ENCODE measurements at places on chromosomes 5 and 9.

DNA sequence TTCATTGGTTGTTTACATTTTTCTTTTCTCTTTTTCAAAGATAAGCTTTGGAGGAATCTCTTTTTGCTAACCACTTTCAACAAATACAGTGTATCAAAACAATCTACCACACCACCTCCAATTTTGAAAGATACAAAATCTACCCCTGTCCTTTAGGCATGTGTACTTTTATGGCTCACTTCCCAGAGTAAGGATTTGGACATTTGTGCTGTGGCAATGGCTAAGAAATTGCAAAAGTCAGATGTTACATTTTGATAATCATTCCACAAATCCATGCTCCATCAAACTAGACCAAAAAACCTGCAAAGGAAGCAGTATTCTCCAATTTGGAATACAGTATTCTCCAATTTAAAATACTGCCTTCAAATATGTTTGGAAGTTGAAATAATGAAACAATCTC, 204.9 kb downstream of the MCTP1 start:
- no peak for DNase-seq

GRCh38 chr9:89697553-89697952, 92.7 kb downstream of the GADD45G start:
- no peak for DNase-seq

DNA sequence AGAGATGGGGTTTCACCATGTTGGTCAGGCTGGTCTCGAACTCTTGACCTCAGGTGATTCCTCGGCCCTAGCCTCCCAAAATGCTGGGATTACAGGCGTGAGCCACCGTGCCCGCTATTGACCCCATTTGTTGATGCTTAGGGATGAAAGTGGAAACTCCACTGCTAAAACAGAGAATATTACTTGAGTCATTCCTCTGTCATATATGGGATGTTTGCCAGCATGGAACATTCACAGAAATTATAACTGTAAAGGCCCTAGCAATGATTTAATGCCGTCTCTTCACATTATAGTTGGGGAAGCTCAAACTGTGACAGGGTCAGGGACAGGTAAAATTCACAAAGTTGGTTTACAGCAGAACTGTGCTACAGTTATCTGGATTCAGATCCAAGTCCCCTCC, 94.5 kb downstream of the TMC1 start:
- no peak for DNase-seq

- no peak for DNase-seq
Measured at GRCh38 chr9:81772144-81772543, 82.8 kb upstream of the TLE1 start.

DNA sequence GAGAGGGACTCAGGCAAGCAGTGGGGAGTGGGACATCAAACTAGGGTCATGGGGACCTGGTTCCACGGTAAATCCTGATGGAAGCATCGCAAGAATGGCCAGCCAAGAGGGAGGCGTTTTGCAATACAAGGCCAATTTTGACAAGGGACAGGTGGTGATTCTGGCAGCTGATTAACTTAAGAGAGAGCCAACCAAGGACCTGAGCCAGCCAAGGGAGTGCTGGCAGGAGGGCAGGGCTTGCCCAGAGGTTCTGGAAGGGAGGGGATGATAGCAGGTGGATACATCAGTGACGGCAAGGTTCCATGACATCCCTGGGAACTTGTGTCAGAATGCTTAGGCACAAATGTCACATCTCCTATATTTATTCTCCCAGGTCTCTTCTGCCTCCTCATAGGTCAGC, 32.8 kb upstream of the PUM3 start:
- DNase-seq, result no peak

DNA sequence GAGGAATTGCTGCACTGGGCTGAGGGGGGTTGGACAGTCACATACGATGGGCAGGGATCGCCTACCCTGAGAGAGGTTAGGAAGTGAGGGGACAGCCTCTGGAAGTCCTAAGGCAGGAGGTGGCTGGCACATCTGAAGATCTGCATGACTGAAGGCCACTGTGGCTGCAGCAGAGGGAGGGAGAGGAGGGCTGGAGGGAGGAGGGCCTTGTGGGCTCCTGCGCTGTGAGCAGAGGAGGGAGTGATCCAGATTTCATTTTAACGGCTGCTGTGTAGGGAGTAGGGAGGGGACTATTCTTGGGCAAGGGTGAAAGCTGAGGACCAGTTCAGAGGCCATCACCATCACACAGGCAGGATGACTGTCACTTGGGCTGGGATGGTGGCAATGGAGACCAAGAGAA, 7.1 kb downstream of the EIF4E1B start:
- DNase-seq, result no peak

- no peak for DNase-seq
Measured at GRCh38 chr9:126615791-126616447, 2.2 kb downstream of the LMX1B start.

- DNase-seq, result no peak
Measured at GRCh38 chr9:107635803-107636174, 146.2 kb upstream of the KLF4 start.

GRCh38 chr5:78997090-78997489, 12.0 kb upstream of the ARSB start:
- DNase-seq, result no peak

GRCh38 chr9:91837981-91838731, 111.9 kb downstream of the ROR2 start:
- no peak for DNase-seq

GRCh38 chr5:137027758-137028157, 471.4 kb downstream of the SPOCK1 start:
- DNase-seq, result no peak

DNA sequence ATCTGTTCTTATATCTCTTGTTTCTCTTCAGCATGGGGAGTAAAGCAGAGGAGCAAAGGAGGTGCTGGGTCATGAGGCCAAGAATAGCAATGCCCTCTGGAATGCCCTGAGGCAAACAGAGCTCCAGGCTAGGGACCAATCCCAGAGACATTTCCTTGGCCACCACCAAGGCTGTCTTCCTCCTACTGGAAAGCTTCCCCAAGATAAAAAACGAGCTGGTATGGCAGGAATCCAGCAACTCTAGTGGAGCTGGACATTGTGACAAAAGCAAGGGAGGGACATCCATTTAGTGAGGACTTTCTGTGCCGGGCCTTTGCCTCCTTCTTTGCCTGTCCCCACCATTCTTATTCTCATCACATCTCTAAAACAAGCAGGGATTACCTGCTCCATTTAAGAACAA, 161.6 kb downstream of the ASTN2 start:
- no peak for DNase-seq

DNA sequence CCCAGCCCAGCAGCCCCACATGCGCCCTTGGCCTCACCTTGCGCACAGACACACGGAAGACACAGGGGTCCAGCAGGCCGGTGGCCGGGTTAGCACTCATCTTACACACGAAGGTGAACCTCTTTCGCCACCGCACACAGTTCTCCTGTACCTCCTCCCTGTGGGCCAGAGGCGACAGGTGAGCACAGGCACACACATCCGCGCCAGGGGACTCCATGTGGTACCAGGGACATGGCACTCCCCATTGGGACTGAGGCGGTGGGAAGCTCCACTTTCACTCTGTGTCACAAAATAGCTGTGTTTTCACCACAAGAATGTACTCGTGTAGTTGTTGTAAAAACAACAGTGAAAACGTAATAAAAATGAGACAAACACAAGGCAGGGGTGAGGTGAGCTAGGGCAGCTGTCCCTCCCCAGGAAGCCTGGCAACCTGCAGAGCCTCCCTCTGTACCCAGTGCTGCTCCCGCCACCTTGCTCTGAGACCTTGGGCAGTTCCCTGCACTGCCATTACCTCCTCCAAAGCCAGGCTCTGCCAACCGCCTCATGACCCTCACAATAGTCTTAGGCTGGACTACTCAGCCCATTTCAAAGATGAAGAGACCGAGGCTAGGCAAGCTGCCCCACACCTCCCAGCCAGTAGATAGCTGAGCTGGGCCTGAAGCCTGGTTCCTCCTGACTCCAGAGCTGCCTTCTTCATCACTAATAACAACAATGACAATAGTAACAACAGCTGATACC, 16.3 kb upstream of the DPM2 start:
- DNase-seq, result no peak

- DNase-seq, result no peak
Measured at GRCh38 chr9:19022206-19022605, 10.8 kb downstream of the SAXO1 start.

GRCh38 chr9:4070266-4070665, 229.6 kb downstream of the GLIS3 start:
- no peak for DNase-seq

- DNase-seq, result no peak
Measured at GRCh38 chr5:34749431-34749873, 89.5 kb upstream of the TTC23L start.

- DNase-seq, result no peak
Measured at GRCh38 chr5:74103131-74104023, 477.4 kb downstream of the ARHGEF28 start.

DNA sequence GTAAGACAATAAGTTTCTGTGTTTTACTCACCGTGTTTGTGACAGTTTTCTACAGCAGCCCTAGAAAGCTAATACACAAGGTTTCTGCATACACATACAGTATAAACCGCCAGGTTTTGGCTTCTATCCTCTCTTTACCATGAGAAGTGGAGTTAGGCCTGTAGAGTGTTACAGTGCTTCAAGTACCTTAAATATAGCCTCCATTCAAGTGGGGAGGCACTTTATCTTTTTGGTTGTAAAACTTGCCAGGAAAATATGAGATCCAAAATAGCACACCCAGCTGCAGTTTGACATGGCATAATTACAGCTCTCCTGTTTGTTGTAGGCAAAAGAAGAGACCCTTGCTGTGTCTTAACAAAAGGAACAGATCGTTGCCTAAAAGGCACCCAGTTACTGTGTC, 90.3 kb upstream of the PTPN3 start:
- DNase-seq, result no peak

DNA sequence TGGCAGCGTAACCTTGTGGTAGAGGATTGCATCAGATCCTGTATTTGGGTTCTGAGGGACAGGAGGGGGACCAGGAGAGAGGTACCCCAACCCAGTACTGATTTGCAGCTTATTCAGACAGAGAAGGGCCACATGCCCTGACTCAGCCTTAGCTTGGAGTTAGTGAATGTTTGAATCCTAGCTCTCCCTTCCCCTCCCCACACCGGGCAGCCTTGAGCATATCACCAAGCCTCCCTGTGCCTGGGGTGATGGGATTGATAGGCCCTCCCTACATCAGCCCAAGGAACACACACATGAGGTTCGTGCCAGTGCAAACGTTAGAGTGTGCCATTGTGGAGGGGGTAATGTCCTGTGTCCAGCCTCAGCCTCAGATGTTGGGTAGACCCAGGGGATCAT, 71.9 kb downstream of the AMBP start:
- DNase-seq, result no peak

DNA sequence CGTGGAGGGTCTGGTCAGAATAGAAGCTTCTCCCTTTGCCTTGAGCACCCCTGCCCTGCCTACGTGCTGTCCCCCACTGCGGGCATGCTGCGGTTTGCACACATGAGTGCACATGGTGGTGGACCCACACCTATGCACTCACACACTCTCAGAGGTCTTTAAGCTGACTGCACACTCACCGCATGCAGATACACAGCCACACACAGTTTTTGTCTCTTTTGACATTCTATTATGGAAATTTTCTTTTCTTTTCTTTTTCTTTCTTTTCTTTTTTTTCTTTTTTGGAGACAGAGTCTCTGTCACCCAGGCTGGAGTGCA, 584 bp upstream of the ARID3C start:
- DNase-seq, result no peak

DNA sequence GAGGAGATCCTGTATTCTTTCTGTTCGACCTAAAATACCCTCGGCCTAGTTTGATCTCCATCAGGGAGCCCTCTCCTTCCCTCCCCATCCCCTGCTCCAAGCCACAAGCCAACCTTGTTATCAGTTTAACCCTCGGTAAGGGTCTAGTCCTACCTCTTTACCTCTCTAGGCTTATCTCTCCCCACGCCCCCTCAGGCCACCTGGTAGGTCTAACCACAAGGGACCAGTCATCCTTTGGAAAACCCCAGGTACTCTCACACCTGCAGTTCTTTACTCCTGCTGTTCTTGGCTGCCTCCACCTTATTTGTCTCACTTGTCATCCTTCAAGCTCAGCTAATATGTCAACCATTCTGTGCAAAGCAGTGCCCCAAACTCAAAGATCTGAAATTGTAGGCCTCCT, 78.7 kb downstream of the RAD23B start:
- DNase-seq, result no peak

DNA sequence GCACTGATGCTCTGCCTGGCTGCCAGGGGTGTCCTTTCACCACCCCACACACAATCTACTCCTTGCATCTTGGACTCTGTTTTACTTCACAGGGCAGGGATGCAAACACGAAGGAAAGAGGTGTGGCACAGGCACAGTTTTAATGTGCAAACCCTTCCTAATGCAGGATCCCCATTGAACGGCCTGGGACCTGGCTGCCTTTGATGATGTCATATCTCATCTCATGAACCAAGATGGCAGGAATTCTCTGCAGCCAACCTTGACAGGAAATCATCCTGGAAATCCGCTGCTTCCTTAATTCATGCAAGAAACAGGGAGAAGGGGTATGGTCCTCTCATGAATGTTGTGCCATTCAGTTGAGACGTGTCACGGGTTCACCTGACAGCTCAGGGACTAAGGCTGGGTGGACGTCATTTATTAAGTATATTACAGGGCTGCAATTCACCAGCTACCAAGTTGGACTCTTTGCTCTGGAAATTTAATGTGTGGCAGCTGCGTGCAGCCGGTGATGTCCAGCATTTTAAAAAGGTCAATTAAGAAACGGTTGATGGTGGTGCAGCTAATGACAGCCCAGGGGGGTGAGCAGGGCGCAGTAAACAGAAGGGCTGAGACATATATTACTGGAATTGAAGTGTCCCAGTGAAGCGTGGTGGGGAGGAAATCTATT, 91.5 kb downstream of the LMNB1 start:
- no peak for DNase-seq

- no peak for DNase-seq
Measured at GRCh38 chr9:136958898-136959850, 7.1 kb downstream of the LCN12 start.

GRCh38 chr5:104526866-104527265, 964.3 kb upstream of the NUDT12 start:
- DNase-seq, result no peak

DNA sequence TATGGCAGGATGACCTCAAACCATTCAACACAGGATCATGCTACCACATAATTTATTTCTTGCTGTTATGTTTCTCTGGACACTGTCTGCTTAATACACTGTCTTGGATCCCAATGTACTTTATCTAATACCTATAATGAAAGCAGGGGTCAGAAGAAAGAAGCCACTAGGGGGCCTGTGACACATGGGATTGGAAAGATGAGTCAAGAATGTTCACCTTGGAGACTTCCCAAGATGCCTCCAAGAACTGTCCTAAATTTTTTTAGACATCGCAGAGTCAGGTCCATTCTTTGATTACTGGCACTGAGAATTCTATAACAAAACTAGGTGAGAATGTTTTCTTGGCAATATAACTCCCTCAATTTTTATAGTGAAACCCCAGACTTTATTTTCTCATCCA, 305.8 kb upstream of the SMARCA2 start:
- no peak for DNase-seq

DNA sequence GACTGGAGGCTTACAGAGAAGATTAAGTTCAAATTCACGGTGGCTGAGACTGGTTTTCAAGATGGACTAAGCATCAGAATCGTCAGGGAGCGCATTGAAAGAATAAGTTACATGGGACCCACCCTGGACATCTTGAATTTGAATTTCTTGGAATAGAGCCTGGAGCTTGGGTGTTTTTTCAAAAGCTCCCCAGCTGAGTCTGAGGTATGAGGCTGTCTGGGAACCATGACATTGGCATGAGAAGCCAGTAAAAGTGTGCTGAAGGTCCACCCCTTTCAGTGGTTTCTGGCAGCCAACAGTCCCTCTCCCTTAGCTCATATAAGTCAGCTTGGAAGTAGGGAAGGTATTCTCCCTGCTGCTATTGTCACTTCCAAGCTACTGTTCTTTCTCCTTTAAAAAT, 97.8 kb downstream of the MAST4 start:
- DNase-seq, result no peak

GRCh38 chr5:55905251-55905650, 54.1 kb downstream of the IL31RA start:
- DNase-seq, result no peak
